Frontal cortex (tissue), 4 donors: ENCODE measurements at places on chromosomes 4 and X. TPM values are rescaled to one million over a fixed set of nuclear protein-coding genes. Genes with fewer than 3 reads are reported as not detected.
A peak's percentile ranks its signal among the peaks of the same experiment; 100 is the strongest.

DNA sequence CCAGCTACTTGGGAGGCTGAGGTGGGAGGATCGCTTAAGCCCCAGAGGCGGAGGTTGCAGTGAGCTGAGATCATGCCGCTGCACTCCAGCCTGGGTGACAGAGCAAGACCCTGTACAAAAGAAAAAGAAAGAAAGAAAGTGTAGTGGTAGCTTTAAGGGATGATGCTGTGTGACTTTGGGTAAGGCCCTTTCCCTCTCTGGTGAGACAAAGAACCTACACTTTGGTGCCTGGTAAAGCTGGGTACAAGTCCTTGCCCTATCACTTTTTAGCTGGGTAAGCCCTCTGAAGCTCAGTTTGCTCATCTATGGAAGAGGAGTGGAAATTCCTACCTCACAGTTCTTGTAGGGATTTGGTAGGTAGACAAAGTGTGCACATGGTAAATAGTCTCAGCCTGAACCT, 1.7 kb upstream of the IQSEC2 start:
- no peak for DNase-seq

DNA sequence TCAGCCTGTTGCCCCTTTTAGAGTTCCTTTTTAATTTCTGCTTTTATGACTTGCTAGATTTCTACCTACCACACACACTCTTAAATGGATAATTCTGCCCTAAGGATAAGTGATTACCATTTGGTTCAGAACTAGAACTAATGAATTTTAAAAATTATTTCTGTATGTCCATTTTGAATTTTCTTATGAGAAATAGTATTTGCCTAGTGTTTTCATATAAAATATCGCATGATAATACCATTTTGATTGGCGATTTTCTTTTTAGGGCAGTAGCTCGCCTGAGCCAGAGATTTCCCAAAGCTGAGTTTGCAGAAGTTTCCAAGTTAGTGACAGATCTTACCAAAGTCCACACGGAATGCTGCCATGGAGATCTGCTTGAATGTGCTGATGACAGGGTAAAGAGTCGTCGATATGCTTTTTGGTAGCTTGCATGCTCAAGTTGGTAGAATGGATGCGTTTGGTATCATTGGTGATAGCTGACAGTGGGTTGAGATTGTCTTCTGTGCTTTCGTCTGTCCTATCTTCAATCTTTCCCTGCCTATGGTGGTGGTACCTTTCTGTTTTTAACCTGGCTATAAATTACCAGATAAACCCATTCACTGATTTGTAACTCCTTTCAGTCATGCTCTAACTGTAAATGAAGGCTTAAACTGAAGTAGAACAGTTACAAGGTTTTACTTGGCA, 7.8 kb downstream of the ALB start:
- no peak for DNase-seq

DNA sequence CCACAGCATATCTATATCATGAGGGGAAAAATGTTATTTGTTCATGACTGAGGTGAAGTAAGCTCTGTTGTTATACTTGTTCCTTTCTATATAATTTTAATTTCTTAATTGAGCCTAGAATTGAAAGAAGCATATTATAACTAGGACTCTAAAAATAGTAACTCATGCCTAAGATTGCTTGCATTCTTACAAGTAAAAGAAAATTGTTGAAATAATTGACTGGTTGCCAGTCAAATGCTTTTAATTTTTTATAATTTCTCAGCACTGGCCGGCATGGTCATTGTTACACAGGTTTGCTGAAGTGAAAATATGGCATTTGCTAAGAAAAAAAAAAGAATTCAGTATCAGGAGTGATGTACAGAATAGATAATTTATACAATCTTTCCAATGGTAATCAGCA, 104.8 kb downstream of the GASK1B start:
- DNase-seq = no peak

- DNase-seq = no peak
Measured at GRCh38 chrX:72069350-72070160, 62.2 kb downstream of the RTL5 start.

GRCh38 chr4:184732126-184732525, 1.8 kb downstream of the CENPU start:
- DNase-seq = no peak

DNA sequence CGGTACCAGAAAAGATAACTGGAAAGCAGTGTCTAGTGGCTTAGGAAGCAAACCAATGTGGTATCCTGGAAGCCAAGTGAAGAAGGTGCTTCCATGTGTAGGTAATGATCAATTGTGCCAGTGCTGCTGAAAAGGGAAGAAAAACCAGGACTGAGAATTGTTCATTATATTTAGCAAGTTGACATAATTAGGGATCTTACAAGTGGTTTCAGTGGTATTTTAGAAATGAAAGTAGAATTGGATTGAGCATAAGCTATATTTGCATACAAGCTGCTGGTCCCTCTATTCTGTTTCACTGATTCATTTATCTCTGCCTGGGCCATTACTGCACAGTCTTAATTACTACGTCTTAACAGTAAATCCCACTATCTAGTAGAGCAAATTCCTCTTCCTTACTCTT, 32.3 kb downstream of the PRDM8 start:
- DNase-seq = no peak

- DNase-seq = no peak
Measured at GRCh38 chr4:185142564-185142911, 528 bp upstream of the SLC25A4 start.

- no peak for DNase-seq
Measured at GRCh38 chr4:1226598-1226997, 22.3 kb downstream of the CTBP1 start.

GRCh38 chr4:122647656-122648055, 26.8 kb upstream of the IL21 start:
- no peak for DNase-seq

GRCh38 chr4:56654238-56654632, 26.9 kb downstream of the HOPX start:
- no peak for DNase-seq

- DNase-seq = no peak
Measured at GRCh38 chr4:114479595-114479994, 119.0 kb upstream of the UGT8 start.

- no peak for DNase-seq
Measured at GRCh38 chr4:2511645-2512131, 24.8 kb upstream of the FAM193A start.

DNA sequence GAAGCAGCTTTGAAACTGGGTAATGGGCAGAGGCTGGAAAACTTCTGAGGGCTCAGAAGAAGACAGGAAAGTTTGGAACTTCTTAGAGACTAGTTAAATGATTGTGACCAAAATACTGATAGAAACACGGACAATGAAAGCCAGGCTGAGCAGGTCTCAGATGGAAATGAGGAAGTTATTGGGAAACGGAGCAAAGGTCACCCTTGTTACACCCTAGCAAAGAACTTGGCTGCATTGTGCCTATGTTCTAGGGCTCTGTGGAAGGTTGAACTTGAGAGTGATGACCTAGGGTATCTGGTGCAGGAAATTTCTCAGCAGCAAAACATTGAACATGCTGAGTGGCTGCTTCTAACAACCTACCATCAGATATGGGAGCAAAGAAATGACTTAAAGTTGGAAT, 50.8 kb upstream of the FBXW7 start:
- no peak for DNase-seq

DNA sequence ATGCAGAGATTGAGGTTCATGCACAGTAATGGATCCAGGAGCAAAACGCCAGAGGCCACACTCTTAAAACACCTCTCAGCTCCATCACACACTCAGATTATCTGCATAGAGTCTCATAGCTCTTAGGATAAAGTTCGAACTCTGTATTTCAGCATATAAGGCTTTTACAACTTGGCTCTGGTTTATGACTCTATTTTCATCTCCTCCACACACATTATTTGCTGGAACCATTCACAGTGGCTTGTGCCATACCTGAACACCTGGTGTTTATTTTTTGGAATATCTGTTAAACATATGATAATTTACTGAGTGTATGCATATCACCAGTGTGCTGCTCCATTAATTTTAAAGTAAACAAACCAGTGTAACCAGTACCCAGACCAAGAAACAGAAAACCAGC, 27.2 kb downstream of the RASL11B start:
- DNase-seq = no peak

DNA sequence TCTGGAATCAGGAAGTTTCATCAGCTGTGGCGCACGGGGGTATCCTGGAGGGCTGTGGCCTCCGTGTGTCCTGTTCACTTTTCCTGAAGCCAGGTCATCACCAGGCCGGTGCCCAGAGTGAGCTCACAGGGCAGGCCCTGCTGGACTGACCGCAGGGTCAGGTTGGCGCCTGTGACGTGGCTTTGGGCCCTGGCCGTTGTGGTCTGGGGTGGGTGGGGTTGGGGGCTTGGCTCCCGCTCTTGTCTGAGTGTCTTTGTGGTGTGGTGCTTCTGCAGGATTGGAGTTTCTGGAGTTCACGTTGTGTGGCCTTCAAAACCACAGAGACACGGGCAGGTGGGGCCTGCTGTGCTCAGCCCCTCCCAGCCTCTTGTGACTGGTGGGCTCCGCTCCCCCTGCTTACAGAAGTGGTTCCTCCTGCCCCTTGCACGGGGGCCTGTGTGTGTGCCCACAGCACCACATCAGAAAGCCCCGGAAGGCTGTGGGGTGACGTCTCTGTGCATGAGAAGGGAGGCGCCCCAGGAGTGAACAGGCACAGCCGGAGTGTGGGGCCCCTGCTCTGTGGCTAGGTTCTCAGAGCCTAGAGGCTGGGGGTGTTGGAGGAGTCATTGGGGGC, 9.5 kb downstream of the RGS12 start:
- no peak for DNase-seq

DNA sequence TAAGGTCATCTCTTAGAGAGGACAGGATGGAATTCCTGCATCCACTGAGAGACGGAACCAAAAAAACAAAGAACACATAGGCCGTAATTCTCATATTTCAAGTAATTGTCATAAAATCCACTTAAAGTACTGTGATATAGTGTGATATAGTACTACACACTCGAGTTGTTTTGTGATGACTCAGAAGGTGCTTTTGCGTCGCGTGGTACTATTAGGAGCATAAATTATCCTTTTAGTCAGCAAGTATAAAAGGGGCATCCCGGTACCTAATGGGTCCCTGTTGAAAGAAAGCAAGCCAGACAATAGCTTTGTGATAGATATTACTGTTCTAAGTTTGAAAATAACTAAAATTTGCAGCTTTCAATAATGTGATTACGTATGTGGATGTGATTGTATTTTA, 55.3 kb downstream of the GPR143 start:
- no peak for DNase-seq

GRCh38 chr4:116752027-116752426, 333.3 kb downstream of the TRAM1L1 start:
- no peak for DNase-seq

GRCh38 chrX:3728454-3728853, 15.0 kb upstream of the PRKX start:
- no peak for DNase-seq

- DNase-seq = no peak
Measured at GRCh38 chr4:5724377-5724776, 13.4 kb downstream of the EVC start.

GRCh38 chr4:185384930-185385331, 10.8 kb downstream of the LRP2BP start:
- no peak for DNase-seq

- DNase-seq = no peak
Measured at GRCh38 chr4:85707611-85708010, 232.7 kb downstream of the ARHGAP24 start.

- DNase-seq = peak; percentile 31
Measured at GRCh38 chrX:2703991-2704369, 12.9 kb downstream of the CD99 start.

GRCh38 chr4:24141836-24142235, 252.0 kb upstream of the PPARGC1A start:
- DNase-seq = no peak

DNA sequence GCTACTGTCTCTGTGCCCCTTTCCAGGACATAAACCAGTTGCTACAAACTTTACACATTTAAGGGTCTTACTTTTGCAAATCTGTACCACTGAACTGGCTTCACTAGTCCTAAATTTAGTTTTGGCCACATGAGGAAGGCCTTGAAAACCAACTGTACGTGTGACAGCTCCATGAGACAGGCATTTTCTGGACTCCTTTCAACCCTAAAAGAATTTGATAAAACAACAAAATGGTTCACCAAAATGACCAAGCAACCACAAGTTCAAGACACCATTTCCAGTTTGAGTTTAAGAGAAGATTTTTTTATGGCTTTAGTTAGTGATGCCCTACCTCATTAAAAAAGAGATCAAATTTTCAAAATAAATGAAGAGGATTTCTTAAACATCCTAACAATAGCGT, 246.4 kb downstream of the ZNF674 start:
- no peak for DNase-seq

GRCh38 chr4:88985088-88985773, 71.8 kb downstream of the FAM13A start:
- DNase-seq = no peak

DNA sequence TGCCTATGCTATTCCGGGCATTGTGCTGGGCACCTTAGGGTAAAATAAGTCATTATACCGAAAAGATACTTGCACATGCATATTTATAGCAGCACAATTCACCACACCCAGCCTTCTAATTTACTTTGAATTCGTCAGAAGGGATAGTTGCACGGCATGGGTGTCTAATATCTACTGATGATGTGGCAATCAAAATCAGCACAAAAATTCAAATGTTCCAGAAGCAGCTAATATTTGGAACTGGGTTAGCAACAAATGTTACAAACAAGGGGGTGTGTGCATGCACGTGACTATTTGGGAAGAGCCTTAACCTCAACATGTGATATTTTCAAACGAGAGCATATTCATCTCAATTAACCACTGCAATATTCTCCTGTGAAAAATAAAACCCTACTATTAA, 79.7 kb upstream of the PRSS48 start:
- no peak for DNase-seq

GRCh38 chr4:73606465-73606974, 13.7 kb downstream of the RASSF6 start:
- DNase-seq = no peak

DNA sequence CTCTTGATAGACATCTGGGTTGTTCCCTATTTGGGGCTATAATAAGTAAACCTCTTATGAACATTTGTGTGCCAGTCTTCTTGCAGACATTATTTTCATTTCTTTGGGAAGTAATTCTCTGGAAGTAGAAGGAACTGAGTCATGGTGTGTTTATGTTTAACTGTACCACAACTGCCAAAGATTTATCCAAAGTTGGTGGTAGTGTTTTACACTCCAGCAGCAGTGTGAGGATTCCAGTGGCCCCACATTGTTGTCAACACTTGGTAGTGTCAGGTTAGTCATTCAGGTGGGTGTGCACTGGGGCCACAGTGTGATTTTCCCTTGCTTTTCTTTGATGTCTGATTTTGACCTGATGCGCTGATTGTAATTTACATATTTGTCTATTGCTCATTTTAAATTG, 5.0 kb upstream of the UVSSA start:
- no peak for DNase-seq

- no peak for DNase-seq
Measured at GRCh38 chrX:119045884-119046283, 26.9 kb upstream of the CT47C1 start.

- DNase-seq = no peak
Measured at GRCh38 chrX:110086162-110086915, 83.4 kb downstream of the TMEM164 start.

The CLCN5 gene
- total RNA-seq = 4.1 TPM

The MAGEB10 gene
- total RNA-seq = not detected

The TEC gene
- 1.6 TPM for total RNA-seq

The PRDM5 gene
- 14.7 TPM for total RNA-seq

The HPSE gene
- total RNA-seq = 0.82 TPM

The MTTP gene
- 2.0 TPM for total RNA-seq

The BEX1 gene
- total RNA-seq = 127 TPM

The TMEM47 gene
- total RNA-seq = 42.4 TPM

The MGAT4D gene
- total RNA-seq = not detected

The LRP2BP gene
- total RNA-seq = 6.1 TPM

The TDO2 gene
- total RNA-seq = not detected

The TSPAN6 gene
- total RNA-seq = 33.0 TPM

The NALF2 gene
- 2.0 TPM for total RNA-seq

The RPGR gene
- total RNA-seq = 4.5 TPM
